ENCODE measurements at places on chromosomes 4 and X. TPM values are rescaled to one million over a fixed set of nuclear protein-coding genes. Genes with fewer than 3 reads are reported as not detected.

Gene GAGE2A
- not detected for total RNA-seq

Gene SPANXN3
- not detected for total RNA-seq

Gene CHRDL1
- 1.2 TPM for total RNA-seq

Gene SAGE1
- not detected for total RNA-seq

Gene RAB9B
- 3.2 TPM for total RNA-seq

Gene EDA2R
- total RNA-seq: 12.6 TPM

Gene ETDB
- total RNA-seq: not detected

Gene TRIM60
- not detected for total RNA-seq

Gene GYPA
- not detected for total RNA-seq

Gene ALB
- 0.12 TPM for total RNA-seq

Gene ADH1A
- not detected for total RNA-seq

Gene MAGEA11
- total RNA-seq: not detected

Gene TMEM128
- 28.7 TPM for total RNA-seq

Gene RHOXF2B
- total RNA-seq: not detected

Gene MAGEB17
- total RNA-seq: not detected

Gene CWH43
- 0.12 TPM for total RNA-seq

Gene CLIC2
- 6.2 TPM for total RNA-seq

Gene PLXNB3
- total RNA-seq: 5.5 TPM

Gene TREX2
- 1.9 TPM for total RNA-seq

Gene MAB21L2
- 0.12 TPM for total RNA-seq

Gene PAGE5
- total RNA-seq: not detected

Gene IL2RG
- not detected for total RNA-seq

Gene IGFBP7
- 336 TPM for total RNA-seq

Gene EVC2
- total RNA-seq: 10.0 TPM

Gene ASB12
- total RNA-seq: not detected

Gene GABRQ
- 2.5 TPM for total RNA-seq

Gene NEXMIF
- under 0.01 TPM for total RNA-seq

Gene GLRB
- 18.9 TPM for total RNA-seq

Gene TMEM271
- total RNA-seq: not detected

Gene DUX4
- total RNA-seq: not detected

Gene NPY2R
- not detected for total RNA-seq

Gene FABP2
- not detected for total RNA-seq

Gene PLS3
- total RNA-seq: 406 TPM

Gene HTR2C
- under 0.01 TPM for total RNA-seq

Gene KCNIP4
- not detected for total RNA-seq

Gene ART3
- not detected for total RNA-seq

Gene MND1
- 8.4 TPM for total RNA-seq

Gene DGAT2L6
- total RNA-seq: not detected

Gene BANK1
- 1.00 TPM for total RNA-seq

Gene CNGA1
- not detected for total RNA-seq

Gene ZCCHC4
- total RNA-seq: 22.1 TPM

Gene GAB3
- total RNA-seq: 1.4 TPM

Gene NDNF
- 0.55 TPM for total RNA-seq

Gene EFHC2
- total RNA-seq: 0.50 TPM

Measured in uterine smooth muscle cell (primary cell).